ENCODE measurements at places on chromosomes 3 and 15.

GRCh38 chr3:43104039-43104438 is 1.8 kb downstream of the POMGNT2 start:
- DNase-seq = no peak

- DNase-seq = no peak
Observed at GRCh38 chr3:14133188-14133800, 8.4 kb downstream of the TMEM43 start.

GRCh38 chr3:61985020-61985419 is 388.3 kb downstream of the FEZF2 start:
- DNase-seq = no peak

GRCh38 chr3:160259589-160259988 is 34.4 kb downstream of the C3orf80 start:
- no peak for DNase-seq

DNA sequence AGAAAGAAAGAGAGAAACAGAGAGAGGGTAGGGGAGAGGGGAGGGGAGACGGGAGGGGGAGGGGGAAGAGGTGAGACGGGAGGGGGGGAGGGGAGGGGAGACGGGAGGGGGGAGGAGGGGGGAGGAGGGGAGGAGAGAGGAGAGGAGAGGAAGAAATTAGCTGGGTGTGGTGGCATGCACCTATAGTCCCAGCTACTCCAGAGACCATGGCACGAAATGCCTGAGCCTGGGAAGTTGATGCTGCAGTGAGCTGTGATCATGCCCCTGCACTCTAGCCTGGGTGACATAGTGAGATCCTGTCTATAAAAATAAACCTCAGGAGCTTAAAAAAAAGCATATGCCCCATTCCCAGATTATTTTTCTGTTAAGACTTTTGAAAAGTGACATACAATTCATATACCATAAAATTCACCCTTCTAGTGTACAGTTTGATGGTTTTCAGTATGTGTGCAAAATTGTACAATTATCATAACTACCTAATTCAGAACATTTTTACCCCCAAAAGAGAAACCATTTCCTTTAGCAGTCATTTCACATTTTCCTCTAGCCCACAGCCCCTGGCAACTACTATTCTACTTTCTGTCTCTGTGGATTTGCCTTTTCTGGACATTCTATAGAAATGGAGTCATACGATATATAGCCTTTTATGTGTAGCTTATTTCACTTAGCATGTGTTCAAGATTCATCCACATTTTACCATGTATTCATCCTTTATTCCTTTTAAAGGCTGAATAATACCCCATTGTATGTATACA is 699.6 kb downstream of the FHIT start:
- DNase-seq = no peak
